ENCODE measurements at places on chromosomes 16 and 17.
A peak's percentile ranks its signal among the peaks of the same experiment; 100 is the strongest.

DNA sequence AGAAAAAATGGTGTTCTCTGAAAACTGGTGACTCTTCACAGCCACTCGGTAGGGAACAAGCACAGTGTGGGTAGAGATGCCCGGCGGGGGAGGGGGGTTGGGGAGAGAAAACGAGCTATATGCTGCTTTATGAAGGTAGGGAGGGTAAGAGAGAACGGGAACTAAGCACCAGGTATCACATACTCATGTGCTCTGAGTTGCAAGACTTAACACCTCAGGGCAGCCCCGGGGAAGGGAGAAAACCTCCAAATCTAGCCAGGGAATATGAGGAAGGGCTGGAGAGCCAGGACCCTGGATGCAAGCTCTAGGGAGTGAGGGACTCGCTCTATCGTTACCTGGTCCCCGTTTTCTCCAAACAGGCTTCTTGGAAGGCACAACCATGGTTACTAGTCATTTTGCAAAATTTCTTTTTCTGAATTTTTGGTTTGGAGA, 35.3 kb downstream of the HIC1 start:
- no peak for DNase-seq

DNA sequence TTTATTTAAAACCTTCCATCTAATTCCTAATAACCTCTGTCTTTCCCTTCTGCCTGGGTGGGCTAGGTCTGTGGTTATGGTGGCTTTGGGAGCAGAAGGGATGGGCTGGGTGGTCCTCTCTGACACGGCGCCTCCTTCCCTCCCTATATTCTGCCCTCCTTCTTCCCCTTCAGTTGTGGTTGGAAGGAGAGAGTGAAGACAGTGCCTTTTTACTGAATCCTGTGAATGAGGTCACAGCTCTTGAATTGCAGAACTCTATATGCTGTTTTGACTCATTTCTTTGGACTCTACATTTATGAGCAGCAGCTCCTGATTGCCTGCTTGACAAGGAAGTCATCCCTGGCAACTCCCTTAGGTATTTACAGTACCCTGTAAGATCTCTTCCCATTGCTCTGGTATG, 256.0 kb upstream of the ELAC2 start:
- no peak for DNase-seq

DNA sequence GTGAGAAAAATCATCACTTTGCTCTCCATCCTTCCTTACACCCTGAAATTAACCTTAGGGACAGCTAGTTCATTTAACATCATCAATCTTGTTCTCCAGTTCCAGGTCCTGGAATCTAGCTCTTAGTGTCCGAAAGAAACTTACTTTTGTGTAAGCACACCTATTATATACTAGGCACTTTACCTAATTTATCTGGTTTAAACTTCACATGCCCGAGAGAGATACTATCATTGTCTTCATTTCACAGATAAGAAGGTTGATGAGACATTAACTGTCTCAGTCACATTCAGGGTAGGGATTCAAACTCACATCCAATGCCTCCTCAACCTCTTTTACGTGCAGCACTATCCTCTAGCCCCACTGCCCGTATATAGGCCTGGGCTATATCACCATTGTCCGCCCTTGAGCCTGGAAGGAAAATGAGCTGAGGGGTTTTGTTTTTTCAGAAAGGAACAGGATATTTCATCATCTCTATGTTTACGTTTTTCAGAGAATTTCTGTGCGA, 501 bp upstream of the AP2B1 start:
- DNase-seq, result no peak

DNA sequence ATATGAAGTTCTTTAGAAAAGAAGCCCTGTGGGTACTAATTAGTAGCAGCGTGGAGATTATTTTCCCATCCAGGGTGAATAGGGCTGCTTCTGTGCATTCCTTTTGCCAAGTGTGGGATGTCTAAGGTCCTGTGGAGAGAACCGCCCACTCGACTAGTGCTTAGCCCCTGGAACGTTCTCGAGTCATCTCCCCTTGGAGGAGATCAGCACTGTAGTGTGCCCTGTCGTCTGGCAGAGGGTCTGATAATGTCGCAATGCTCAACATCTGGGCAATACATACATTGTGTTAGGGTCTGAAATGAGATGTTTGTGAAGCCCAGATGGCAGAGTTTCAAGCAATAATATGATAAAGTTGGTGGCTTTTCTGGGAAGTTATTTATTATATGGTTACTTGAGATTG, 64.8 kb downstream of the SPECC1 start:
- DNase-seq, result no peak

DNA sequence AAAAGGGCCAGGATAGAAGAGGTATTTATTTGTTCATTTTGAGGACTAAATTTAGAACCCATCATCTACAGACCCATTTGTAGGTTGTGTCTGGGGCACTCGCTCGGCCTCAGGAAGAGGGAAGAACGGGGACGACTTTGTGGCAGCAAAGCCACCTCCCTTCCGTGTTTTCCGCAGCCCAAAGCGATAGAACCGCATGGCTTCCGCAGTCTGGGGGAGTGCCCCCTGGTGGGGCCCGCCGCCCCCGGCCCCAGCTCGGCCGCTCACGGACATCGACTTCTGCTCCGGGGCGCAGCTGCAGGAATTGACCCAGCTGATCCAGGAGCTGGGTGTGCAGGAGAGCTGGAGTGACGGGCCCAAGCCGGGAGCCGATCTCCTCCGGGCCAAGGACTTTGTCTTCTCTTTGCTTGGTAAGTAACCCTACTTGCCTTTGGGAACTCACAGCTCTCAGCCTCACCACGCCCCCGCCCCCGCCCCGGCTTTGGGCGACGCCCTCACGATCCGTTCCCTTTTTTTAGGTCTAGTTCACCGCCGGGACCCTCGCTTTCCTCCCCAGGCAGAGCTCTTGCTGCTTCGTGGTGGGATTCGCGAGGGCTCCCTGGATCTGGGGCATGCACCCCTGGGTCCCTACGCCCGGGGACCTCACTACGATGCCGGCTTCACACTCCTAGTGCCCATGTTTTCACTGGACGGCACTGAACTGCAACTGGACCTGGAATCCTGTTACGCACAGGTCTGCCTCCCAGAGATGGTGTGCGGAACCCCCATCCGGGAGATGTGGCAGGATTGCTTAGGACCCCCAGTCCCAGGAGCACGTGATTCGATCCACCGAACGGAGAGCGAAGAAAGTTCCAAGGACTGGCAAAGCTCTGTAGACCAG, 681 bp downstream of the TMEM102 start:
- no peak for DNase-seq

DNA sequence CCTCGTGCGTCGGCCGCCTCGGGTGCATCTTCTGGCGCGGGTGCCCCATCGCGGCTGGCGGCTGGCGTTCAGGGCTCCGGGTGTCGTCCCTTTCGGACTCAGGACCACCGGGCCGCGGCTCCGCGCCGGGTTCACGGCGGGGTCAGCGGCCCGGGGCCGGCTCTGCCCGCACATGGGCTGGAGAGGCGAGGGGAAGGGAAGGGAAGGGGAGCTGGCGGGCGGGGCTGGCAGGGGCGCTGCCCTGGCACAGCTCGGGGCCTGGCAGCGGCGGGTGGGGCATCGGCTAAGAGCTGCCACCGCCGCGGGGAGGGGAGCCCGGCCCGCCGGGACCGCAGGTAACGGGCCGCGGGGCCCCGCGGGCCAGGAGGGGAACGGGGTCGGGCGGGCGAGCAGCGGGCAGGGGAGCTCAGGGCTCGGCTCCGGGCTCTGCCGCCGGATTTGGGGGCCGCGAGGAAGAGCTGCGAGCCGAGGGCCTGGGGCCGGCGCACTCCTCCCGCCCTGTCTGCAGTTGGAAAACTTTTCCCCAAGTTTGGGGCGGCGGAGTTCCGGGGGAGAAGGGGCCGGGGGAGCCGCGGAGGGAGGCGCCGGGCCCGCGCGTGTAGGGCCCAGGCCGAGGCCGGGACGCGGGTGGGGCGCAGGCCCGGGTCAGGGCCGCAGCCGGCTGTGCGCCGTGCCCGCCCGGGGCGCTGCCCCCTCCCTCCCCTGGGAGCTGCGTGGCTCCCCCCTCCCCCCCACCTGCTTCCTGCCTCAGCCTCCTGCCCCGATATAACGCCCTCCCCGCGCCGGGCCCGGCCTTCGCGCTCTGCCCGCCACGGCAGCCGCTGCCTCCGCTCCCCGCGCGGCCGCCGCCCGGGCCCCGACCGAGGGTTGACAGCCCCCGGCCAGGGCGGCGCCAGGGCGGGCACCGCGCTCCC, 646 bp downstream of the HIC1 start:
- no peak for DNase-seq

- DNase-seq, result no peak
Observed at GRCh38 chr16:7332611-7333010, at the start of gene RBFOX1. TSS of gene RBFOX1 (plus strand) at chr16:7332845.

GRCh38 chr16:6891496-6891895, 441.1 kb upstream of the RBFOX1 start:
- DNase-seq, result no peak

- DNase-seq, result peak; percentile 40
Observed at GRCh38 chr16:2532494-2533141, 1.4 kb upstream of the CEMP1 start.

DNA sequence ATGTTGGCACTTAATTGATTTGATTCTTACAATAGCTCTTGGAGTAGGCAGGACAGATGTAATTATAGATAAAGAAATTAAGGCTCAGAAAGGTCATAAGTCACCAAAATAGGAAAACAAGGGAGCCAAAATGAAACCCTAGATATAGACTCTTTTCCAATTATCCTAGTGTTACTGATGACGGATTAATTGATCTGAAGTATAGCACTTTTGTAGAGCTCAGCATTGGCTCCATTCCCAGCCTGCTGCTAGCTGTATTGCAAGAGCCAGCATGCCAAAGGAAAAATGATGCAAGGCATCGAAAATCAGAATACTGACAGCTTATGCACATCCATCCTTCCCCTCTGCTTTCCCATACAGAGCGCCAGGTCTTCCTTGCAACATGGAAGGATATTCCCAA, 21.6 kb upstream of the RASL10B start:
- no peak for DNase-seq

- no peak for DNase-seq
Observed at GRCh38 chr17:37060094-37060493, 111.3 kb downstream of the AATF start.

DNA sequence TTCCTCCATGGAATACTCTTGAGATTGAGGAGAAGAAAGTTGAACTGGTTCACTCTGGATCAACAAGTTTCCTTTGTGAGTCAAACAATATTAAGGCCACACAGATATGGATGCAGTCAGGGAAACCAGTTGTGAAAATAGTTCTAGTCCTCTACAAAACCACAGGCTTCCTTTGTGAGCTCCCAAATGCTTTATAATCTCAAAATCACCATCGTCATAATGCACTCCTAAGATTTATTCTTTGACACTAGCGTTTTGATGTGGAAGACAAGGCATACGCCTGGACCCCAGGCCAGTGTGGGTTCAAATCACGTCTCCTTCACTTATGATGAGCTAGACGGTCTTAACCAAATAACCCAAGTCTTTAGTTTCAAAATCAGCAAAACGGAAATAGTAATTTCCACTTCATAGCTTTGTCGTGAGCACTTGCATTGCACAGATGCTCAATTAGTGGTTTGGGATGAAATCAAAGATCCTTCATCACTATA, 142.6 kb downstream of the STX8 start:
- no peak for DNase-seq

DNA sequence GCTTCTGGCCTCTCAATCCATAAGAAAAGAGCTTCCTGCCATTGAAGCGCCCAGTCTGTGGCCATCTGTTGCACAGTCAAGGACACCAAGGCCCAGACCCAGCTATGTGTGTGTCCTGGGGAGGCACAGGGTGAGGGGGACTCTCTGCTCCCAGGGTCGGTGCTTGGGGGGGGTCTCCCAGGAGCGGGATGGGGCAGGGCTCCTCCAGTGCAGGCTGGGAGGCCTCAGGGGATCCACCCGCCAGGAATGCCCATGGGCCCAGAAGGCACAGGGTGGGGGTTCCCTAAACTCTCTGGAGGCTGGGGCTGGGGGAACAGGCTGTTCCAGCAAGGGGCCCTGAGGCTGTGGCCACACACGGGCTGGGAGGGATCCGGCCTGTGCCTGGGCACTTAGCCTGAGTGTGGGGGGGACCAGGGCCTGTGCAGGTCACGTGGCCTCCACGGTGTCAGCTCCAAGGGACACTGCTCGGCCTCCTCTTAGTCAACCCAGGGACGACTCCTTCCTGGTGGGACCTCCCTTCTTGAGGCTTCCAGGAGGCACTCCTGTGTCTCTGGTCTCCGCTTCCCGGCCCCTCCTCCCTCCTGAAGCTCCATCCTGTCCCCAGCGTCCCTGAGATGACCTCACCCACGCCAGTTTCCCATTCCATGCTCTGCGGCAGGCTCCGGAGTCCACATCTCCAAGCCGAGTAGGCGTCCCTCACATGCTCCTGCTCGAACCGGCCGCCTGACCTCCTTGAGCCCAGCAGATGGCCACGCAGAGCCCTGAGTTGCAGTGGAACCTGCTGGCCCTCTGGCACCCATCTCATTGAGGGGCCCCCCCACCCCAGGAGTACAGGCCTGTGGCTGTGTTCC, 23.1 kb upstream of the BAHCC1 start:
- DNase-seq, result peak; percentile 72

- no peak for DNase-seq
Observed at GRCh38 chr17:56326001-56326359, 172.7 kb downstream of the ANKFN1 start.

GRCh38 chr17:83203073-83203471, 123.7 kb downstream of the METRNL start:
- peak; percentile 89 for DNase-seq

GRCh38 chr16:79007614-79008013, 592.9 kb downstream of the MAF start:
- DNase-seq, result no peak

DNA sequence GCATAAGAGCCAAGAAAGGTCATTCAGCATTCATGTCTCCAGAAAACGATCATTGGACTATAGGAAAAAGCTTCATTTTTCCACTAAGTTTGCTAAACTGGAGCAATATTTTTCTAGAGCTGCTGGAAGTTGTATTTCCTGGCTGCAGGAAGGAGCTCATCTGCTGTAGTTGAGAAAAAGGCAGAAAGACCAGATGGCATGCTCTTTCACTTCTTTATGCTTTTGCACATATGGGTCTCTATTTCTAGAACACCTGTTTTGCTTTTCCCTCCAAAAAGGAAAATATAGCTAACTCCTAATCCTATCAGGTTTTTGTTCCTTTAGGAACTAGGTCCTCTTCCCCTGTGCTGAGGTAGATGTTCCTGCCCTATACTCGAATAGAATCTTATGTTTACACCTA, 61.9 kb upstream of the HLF start:
- no peak for DNase-seq

DNA sequence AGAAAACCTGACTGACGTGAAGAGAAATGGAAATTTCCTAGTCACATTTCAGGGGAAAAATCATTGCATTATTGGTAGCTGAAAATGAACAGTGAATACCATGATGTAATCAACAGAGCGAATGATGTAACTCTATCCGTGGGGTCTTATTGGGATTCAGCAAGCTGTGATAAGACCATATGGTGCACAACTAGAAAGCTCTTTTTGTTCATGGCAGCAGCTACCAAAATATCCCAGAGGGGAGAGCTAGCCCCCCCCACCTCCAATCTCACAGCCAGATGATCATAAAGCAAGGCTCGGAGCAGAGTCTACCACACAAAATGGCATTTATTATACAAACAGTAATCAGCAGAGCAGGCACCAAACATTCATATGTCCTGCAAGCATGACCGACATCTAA, 22.2 kb upstream of the DNAH17 start:
- no peak for DNase-seq

DNA sequence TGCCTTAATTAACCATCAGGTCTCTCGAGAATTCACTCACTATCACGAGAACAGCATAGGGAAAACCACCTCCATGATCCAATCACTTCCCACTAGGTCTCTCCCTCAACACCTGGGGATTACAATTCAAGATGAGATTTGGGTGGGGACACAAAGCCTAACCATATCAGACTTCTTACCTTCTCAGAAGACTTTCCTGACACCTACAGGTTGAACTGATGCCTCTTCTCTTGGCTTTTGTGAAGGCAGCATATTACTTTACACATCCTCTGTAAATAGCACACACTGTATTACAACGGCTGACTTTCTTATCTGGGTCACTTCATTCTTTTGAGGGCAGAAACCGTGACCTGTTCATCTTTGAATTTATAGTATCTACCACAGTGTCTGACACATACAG, 23.6 kb downstream of the BMERB1 start:
- DNase-seq, result no peak
